T1000 (cell line): ENCODE measurements at places on chromosomes 13 and 19.

DNA sequence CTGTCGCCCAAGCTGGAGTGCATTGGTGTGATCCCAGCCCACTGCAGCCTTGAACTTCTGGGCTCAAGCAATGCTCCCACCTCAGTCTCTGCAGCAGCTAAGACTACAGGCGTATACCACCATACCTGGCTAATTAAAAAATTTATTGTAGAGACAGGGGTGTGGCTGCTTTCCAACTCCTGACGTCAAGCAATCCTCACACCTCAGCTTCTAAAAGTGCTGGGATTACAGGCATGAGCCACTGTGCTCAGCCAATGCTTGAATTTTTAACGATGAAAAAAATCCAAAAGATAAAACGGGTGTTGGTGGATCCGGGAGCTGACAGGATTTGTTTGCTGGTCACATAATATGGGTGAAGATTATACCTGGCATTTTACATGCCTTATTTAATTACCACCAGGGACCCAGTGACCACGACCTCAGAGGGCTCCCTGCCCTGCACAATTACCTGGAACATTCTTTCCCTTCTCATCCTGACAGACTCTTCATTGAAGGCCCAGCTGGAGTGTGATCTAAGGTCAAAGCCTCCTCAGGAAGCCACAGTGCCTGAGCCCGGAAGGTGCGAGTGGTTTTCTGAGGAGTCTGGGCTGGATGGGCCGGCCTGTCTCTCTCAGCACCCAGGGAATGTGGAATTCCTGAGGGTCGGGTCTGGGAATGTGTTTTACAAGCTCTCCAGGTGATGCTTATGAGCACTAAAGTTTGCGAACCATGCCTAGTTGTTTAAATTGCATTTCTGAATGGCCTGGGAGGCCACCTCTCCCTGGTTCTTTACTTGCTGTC is 193.3 kb downstream of the USP12 start:
- DNase-seq = no peak

DNA sequence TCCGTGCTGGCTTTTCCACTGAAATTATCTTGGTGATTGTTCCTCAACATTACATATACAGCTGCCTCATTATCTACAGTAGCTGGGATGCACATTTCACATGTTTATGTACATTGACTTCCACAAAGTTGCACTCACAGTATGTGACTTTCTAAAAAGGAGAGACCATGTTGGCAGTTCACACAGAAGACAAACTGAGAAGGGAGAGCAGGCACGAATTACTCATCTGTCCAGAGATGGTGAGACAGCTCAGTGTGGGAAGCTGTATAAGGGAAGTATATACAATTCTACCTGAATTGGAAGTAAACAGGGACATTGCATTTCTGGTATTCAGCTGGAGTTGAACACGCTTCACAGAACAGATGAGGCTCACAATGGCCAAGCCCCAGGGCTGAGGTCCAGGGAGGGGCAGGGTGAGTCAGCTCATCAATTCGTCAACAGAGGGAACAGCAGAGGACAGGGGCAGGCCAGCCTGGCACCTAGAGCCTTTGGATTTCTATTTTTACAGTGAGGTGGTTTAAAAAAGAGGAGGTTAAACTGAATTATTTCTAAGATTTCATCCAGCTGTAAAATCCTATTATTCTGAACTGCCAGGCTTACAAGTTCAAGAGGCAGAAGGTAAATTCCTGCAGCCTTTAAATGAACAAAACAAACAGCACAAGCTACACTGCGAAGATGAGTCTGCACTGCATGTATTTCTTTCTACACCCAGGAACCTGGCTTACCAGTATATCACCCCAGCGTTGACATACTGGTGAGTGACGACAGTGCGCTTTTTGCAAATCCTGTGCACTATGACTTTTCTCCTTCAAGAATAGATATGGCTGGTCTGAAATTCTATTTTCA is 9.8 kb downstream of the PARP4 start:
- DNase-seq = no peak

DNA sequence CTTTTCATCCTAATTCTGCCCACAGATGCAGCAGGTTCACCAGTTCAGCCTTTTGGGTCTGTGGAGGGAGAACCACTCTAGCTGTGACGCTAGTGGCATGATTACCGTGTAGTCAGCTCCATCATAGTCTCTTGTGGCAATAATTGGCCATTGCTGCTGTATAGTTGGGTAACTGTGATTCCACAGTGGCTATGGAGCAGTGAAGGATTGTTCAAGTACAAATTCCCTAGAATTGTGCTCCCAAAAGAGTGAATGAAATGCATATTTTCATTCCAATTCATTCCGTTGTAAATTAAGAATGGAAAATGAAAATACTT is 856 bp downstream of the TEX26 start:
- DNase-seq = no peak

GRCh38 chr19:34241513-34242337 is 12.6 kb upstream of the GARRE1 start:
- no peak for DNase-seq

DNA sequence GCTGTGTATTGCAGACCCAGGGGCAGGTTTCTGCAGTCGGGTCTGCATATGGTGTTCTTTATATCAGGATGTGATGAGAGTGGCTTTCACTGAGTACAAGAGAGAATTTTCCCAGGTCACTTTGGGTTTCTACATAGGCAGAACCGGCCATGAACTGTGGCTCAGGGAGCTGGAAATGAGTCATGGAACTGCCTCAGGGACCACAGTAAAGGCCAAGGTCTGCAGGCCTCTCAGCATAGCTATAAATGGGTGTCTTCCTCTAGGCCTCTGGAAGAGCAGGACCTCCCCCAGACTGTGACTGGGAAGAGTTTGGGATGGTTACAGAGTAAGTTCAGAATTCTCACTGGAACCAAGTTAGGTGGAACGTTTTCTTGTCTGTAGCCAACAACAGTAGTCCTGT is 51.8 kb upstream of the ZNF681 start:
- DNase-seq = no peak

DNA sequence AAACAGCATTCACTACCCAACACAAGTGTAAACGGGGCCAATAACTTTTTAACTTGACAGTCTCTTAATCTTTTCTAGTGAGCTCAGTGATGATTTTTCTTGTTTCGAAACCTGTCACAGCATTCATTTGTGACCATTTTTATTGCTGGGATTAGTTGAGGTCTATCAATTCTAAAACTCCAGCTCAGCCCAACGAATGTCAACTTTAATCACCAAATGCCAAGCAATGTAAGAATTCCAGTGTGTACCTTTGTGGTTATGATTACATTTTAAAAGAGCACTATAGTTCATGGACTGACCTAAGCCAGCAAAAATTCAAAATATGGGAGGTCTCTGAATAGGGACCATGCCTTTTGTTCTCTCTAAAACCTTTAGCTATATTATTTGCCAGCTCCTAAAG is 694.3 kb upstream of the SGCG start:
- no peak for DNase-seq

- DNase-seq = no peak
These were observed 15.1 kb upstream of the FFAR2 start for GRCh38 chr19:35432911-35433310.

DNA sequence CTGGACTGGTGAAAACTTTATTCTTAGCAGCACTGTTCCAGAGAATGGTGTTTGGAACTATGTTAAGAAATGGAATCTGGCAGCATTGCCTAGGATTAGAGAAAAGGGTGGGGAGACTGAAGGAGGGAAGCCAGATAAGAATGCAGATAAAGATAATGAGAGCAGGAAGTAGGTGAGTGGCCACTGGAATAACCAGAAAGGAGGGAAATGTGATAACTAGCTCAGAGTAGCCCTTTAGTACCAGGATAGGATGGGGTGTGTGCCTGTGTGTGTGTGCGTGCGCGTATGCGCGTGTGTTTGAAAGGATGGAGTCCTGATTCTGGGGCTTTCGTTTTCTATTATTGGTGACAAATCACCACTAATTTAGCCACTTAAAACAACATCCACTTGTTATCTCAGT is 33.4 kb upstream of the FRY start:
- no peak for DNase-seq

DNA sequence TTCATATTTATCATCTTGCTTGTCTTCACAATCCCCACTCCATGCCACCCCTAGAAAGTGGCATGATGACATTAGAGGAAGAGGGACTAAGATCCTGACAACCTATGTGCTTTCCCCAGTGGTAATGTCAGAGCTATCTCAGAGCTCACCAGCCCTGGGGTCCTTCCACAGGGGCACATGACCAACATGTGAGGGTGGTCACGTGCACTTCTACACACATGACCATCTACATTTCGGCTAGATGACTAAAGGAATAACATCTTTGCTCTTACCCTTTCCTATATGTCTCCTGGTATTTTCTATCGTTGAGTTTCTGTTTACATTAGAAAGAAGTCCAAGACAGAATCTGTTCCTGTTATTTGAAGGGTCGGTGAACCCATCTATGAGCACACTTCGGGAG is 46.2 kb downstream of the RFXAP start:
- DNase-seq = no peak

- no peak for DNase-seq
These were observed 543.1 kb upstream of the SLITRK5 start for GRCh38 chr13:87128036-87128435.

- no peak for DNase-seq
These were observed 367.2 kb downstream of the DNAJC15 start for GRCh38 chr13:43390619-43391018.

DNA sequence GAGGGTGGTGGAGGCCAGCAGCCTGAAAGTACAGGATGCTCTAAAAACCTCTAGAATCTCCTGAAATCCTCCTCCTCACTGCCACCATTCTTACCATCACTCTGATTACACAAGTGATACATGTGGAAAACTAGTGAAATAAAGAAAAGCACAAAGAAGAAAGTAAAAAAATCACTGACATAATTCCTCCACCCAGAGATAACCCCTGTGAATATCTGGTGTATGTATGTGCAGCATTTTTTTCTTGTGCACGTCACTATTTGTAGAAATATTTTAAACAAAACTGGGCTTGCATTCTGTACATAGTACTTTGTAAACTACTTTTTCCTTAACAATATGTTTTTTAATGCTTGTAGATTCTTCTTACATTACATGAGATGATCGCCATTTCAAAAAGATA is 73.2 kb downstream of the CDADC1 start:
- no peak for DNase-seq

DNA sequence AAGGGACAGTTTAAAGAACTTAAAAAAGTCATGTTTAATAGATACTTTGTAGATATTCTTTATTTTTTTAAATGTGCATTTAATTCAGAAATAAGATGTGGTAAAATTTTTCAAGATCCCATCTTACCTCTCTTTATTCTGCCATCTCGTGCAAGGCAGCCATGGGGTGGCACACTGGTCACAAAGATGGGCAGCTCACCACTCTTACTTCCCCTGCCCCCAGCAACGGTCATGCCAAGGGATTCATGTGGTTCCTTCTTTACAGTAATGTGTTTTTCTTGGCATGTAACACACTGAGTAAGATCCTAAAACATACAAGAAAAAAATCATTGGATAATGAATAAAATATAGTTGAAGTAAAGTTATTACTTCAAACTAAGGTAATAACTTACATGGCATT is 64.2 kb downstream of the LNX2 start:
- DNase-seq = no peak

- no peak for DNase-seq
These were observed 748.1 kb upstream of the SGCG start for GRCh38 chr13:22432690-22433089.

DNA sequence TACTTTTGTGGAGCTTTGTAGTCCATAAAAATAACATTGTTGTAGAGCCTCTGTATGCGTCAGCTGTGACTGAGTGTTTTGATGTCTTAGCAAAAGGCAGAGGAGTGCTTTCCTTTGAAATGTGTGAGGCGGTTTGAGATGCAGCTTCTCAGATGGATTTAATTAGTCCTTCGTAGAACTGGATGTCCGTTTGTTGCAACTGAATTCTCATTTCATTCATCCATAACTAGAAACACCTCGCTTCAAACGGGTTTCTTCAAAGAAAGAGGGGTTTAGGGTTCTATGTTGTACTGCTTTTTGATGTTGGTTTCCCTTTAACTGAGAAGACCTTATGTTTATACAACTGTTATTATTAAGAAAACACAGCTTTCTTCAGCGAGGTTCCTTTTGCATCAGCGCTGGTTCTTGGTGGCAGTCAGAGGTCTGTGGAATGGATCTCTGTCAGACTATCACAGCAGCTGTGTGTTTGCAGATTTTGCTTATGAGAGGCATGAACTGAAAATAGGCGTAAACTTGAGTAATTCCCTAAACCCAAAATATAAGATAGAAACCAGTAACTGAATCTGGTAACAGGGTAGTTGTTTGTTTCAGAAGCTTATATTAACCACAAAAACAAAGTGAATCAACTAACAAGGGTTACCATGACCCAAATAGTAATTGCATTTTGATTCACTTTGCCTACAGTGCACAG is 194.4 kb downstream of the GGACT start:
- DNase-seq = no peak

GRCh38 chr13:28355046-28355821 is 139.7 kb downstream of the FLT1 start:
- no peak for DNase-seq

DNA sequence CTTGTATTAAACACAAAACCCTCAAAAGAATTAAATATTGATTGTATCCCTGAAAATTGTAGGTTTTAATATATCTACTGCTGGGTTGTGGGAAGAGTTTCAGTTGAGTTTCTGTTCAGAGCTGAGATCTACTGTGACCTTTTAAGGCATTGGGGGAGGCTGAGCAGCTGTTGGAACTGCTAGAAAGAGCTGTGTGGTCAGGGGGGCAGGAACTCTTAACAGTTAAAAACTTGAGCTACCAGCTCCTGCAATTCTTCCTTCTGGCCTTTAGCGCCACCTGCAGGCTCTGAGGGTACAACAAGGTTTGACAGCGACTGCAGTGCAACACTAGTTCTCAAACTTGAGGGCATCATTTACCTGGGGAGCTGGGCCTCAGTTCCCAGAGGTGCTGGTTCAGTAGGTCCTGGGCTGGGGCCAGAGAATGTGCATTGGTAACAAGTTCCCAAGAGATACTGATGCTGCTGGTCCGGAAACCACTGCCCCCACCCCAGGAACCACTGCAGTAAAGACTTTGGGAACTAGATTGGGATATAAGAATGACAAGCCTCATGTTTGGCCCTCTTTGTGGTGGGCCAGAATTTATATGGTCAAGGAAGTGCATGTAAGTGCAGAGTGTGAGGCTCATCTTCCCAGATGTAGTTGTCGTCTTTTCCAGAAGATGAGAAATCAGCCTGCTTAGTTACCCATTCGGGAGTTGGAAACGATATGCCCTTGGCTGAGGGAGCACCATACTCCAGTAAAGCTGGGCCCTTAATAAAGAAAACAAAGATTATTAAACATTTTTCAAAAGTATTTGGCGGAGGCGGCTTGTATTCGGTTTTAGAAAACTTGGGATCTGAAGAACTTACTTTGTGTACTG is 2.6 kb downstream of the RNASEH2B start:
- DNase-seq = no peak

- no peak for DNase-seq
These were observed 29.0 kb upstream of the MIER2 start for GRCh38 chr19:373391-374182.
